ENCODE measurements at places on chromosomes 7 and 10. TPM values are rescaled to one million over a fixed set of nuclear protein-coding genes. Genes with fewer than 3 reads are reported as not detected.

ANKRD22 gene
- 15.5 TPM for total RNA-seq

TMEM168 gene
- 14.6 TPM for total RNA-seq

CALCR gene
- total RNA-seq, result 0.05 TPM

TWNK gene
- total RNA-seq, result 9.1 TPM

CHN2 gene
- total RNA-seq, result 5.9 TPM

CLEC5A gene
- total RNA-seq, result 0.57 TPM

GRCh38 chr10:31977440-31978155 is 49.0 kb upstream of the ARHGAP12 start:
- H3K27ac ChIP-seq, result no peak overlapping the region
- H3K36me3 ChIP-seq, result no peaks in the 10 kb centered on the region
- no peak overlapping the region for H3K4me3 ChIP-seq
- no peaks in the 10 kb centered on the region for H3K4me1 ChIP-seq

- H3K27ac ChIP-seq, result no peak overlapping the region
- H3K4me1 ChIP-seq, result no peaks in the 10 kb centered on the region
- H3K27me3 ChIP-seq, result no peaks in the 10 kb centered on the region
- no peak for DNase-seq
- H3K36me3 ChIP-seq, result peaks cover 43% of the 10 kb centered on the region
- H3K4me3 ChIP-seq, result no peak overlapping the region
Observed at GRCh38 chr10:102010961-102011360, 45.0 kb downstream of the ARMH3 start.

DNA sequence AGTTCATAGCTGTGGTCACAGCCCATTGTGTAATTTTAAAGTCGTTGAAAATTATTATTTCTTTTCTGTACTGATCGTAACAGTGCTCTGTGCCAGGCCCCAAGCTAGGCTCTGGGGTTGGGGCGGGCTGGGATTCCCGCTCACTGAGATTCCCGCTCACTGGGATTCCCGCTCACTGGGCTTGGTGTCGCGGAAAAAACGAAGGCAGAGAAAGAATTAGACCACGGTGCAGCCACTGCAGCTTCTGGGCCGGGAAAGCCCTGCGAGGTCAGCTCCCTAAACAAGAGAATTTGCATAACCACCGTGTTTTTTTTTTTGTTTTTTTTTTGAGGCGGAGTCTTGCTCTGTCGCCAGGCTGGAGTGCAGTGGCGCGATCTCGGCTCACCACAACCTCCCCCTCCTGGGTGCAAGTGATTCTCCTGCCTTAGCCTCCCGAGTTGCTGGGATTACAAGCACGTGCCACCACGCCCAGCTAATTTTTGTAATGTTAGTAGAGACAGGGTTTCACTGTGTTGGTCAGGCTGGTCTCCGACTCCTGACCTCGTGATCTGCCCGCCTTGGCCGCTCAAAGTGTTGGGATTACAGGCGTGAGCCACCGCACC is 31.2 kb downstream of the FOXK1 start:
- no peak overlapping the region for H3K27ac ChIP-seq
- no peak overlapping the region for H3K4me3 ChIP-seq
- no peak for DNase-seq
- H3K27me3 ChIP-seq, result no peaks in the 10 kb centered on the region

DNA sequence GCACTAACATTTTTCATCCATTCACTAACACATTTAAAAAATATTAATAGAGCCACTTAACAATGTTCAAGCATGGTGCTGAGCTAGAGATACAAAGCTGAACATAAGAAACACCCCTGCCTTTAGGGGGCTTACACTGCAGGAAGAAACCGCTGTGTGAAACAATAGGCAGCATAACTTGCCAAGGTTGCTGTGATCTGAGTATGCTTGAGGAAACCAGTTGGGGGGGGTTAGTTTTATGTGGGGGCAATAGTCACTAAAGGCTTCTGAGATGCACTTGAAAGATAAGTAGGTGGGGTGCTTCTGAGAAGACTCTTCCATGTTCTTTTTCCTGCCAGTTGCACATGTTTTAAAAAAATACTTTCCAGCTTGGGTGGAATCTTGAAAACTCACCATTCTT is 2.8 kb downstream of the RBM17 start:
- H3K4me1 ChIP-seq, result peaks cover 21% of the 10 kb centered on the region
- no peak overlapping the region for H3K27ac ChIP-seq
- peak; percentile 78 for DNase-seq

GRCh38 chr10:63744060-63744941 is 223.1 kb downstream of the REEP3 start:
- no peak for DNase-seq
- no peak overlapping the region for H3K4me3 ChIP-seq
- H3K27ac ChIP-seq, result no peak overlapping the region
- H3K36me3 ChIP-seq, result no peaks in the 10 kb centered on the region
- no peaks in the 10 kb centered on the region for H3K27me3 ChIP-seq

DNA sequence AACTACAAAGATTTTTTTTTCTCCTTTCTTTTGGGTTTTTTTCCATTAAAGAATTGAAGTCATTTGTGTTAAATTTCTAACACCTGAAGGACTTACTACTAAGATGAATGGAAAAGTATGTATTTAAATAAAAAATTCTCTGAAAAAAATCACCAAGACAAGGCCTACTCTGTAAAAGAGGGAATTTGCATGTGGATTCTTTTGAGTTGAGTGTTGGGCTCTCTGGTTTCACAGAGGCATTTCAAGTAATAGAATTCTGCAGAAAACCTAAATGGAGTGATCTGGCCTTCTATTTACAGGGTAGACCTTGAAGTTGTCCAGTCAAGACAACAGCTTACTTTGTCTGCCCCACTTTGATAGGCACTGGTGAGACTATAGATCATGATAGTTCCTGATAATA is 4.1 kb downstream of the LRRC17 start:
- no peaks in the 10 kb centered on the region for H3K27me3 ChIP-seq
- H3K36me3 ChIP-seq, result no peaks in the 10 kb centered on the region
- H3K4me3 ChIP-seq, result no peak overlapping the region
- no peak for DNase-seq
- H3K27ac ChIP-seq, result no peak overlapping the region

DNA sequence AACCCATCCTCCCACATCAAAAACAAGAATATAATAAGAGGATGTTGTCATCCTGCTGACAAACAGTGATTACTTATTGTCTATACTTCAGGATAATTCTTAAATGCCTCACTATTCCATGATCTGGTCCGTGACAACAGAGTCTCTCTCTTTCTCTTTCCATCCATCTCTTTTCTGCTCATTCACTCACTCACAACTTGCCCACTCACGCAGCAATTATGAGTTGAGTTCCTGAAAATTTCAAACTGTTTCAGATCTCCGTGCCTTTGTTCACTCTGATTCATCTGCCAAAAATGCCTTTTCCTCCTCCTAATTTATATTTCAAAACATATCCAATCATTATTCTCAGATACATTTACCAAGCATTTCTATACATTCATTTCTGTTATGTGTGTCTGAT is 1.4 kb downstream of the OR6B1 start:
- DNase-seq, result no peak
- no peak overlapping the region for H3K27ac ChIP-seq
- H3K36me3 ChIP-seq, result no peaks in the 10 kb centered on the region
- no peaks in the 10 kb centered on the region for H3K27me3 ChIP-seq

DNA sequence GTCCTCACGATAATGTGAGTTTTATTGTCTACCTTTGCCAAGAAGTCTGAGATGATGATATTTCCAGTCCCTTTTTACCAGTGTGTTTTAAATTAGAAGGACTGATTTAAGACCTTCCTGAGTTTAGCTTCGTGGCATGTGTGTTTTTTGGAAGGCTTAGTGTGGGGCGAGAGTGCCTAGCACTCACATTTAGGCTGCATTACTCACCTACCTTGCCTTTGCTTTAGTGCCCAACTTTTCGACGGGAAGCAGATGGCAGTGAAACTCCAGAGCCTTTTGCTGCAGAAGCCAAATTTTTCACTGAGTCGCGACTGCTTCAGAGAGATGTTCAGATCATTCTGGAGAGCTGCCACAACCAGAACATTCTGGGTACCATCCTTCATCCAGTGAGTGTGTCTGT is 50.9 kb downstream of the SND1 start:
- H3K4me3 ChIP-seq, result no peak overlapping the region
- H3K27ac ChIP-seq, result no peak overlapping the region
- no peak for DNase-seq

GRCh38 chr10:3085785-3086567 is 18.6 kb downstream of the PFKP start:
- no peak overlapping the region for H3K27ac ChIP-seq
- H3K4me3 ChIP-seq, result no peak overlapping the region
- no peaks in the 10 kb centered on the region for H3K27me3 ChIP-seq

DNA sequence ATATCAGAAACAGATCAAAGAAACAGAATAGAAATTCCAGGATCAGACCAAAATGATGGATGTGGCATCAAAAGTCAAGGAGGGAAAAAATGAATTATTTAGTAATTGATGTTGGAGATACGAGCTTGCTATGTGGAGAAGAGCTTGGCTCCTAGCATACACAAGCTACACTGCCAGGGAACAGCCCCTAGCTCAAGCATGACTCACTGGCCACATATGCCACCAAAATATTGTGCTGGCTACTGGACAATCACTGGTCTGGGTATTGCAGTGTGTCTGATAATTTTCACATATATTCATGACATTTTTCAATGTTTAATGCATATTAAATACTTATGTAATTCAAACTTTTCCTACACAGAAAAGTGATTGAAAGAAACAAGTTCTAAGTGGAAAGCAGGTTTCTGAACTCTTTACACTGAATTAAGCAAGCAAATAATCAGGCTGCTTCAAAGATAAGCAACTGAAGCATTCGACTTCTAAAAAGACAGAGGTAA is 59.3 kb downstream of the OAT start:
- no peaks in the 10 kb centered on the region for H3K27me3 ChIP-seq
- H3K4me1 ChIP-seq, result peaks cover 8% of the 10 kb centered on the region
- DNase-seq, result no peak
- H3K36me3 ChIP-seq, result no peaks in the 10 kb centered on the region
- no peak overlapping the region for H3K4me3 ChIP-seq

- H3K27me3 ChIP-seq, result no peaks in the 10 kb centered on the region
- no peak for DNase-seq
- H3K36me3 ChIP-seq, result no peaks in the 10 kb centered on the region
- no peak overlapping the region for H3K27ac ChIP-seq
- H3K4me1 ChIP-seq, result no peaks in the 10 kb centered on the region
Observed at GRCh38 chr10:109358325-109358724, 565.0 kb downstream of the XPNPEP1 start.

DNA sequence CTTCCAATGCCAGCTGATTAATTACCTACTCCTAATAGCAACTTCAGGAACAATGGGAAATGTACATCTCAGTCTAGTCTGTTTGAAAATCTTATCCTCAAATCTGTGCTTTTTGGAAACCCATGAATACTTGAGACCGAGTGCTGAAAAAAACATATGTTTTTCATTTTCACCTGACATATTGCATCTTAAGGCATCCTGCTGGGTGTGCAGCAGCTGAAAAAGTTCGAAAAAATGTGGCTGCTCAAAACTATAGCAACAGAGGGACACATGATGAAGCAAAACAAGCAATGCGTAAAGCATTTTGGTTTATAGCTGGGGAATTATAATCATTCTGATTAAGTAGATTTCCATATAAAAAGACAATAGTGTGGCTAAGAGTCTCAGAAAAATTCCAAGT is 218.0 kb downstream of the CREB5 start:
- DNase-seq, result no peak
- no peak overlapping the region for H3K27ac ChIP-seq
- no peak overlapping the region for H3K4me3 ChIP-seq
- no peaks in the 10 kb centered on the region for H3K27me3 ChIP-seq
- no peaks in the 10 kb centered on the region for H3K36me3 ChIP-seq

- DNase-seq, result no peak
- H3K27me3 ChIP-seq, result no peaks in the 10 kb centered on the region
- peaks cover 3% of the 10 kb centered on the region for H3K36me3 ChIP-seq
- no peak overlapping the region for H3K4me3 ChIP-seq
- peaks cover 17% of the 10 kb centered on the region for H3K4me1 ChIP-seq
- H3K27ac ChIP-seq, result peak overlapping the region; percentile 41
Observed at GRCh38 chr7:102064361-102065025, 222.2 kb upstream of the SH2B2 start.

GRCh38 chr7:36155811-36156361 is 2.8 kb downstream of the EEPD1 start:
- peaks cover 39% of the 10 kb centered on the region for H3K4me1 ChIP-seq
- H3K36me3 ChIP-seq, result no peaks in the 10 kb centered on the region
- no peaks in the 10 kb centered on the region for H3K27me3 ChIP-seq
- H3K27ac ChIP-seq, result no peak overlapping the region
- H3K4me3 ChIP-seq, result peak overlapping the region; percentile 17

- H3K27me3 ChIP-seq, result no peaks in the 10 kb centered on the region
- no peak overlapping the region for H3K27ac ChIP-seq
- H3K4me1 ChIP-seq, result no peaks in the 10 kb centered on the region
- peaks cover 24% of the 10 kb centered on the region for H3K36me3 ChIP-seq
Observed at GRCh38 chr7:128011131-128011661, 20.0 kb downstream of the LRRC4 start.

GRCh38 chr10:133257489-133258065 is 19.1 kb downstream of the ADAM8 start:
- no peaks in the 10 kb centered on the region for H3K36me3 ChIP-seq
- no peak overlapping the region for H3K4me3 ChIP-seq
- H3K27me3 ChIP-seq, result no peaks in the 10 kb centered on the region
- no peak overlapping the region for H3K27ac ChIP-seq
- no peak for DNase-seq

DNA sequence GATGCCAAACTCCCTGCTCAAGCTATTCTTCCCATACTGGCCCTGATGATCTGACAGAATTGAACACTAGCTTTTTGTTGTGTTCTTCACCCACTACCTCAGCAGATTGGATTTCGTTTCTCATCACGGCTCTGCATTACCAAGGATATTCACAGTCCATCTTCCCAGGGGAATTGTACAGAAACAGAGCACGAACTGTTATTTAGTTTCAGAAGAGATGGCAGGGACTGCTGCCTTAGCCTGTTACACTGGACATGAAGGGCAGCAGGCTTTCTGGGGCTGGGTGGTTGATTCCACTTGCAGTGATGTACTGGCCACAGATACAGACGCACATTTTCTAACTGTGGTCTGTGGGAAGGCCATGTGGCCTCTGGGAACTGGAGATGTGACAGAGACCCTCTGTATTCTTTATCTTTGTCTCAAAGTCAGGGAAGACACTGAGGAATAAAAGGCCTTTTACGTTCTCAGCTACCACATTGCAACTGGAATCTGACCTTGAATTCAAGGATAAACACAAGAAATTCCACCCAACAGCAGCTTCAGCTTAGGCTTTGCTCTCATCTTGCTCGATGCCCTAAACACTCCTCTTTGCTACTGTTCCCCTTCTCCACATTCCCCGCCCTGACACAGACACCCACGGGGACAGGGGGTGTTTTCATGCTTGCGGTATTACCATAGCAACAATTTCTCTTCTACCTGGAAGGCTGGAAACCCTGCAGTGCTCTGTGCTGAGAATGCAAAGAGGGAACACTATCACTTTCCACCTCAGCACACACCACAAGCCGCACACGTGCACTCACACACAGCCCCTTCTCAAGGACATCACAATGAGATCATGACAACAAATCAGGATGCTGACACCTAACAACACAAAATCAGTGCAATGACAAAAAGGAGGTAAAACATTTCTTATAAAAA is 81.7 kb downstream of the RNF216 start:
- H3K27me3 ChIP-seq, result no peaks in the 10 kb centered on the region
- peak overlapping the region; percentile 75 for H3K27ac ChIP-seq
- H3K36me3 ChIP-seq, result peaks cover 10% of the 10 kb centered on the region
- no peak for DNase-seq
- H3K4me3 ChIP-seq, result no peak overlapping the region
- H3K4me1 ChIP-seq, result peaks cover 52% of the 10 kb centered on the region

GRCh38 chr7:154965014-154965413 is 37.9 kb downstream of the PAXIP1 start:
- no peak overlapping the region for H3K27ac ChIP-seq
- H3K36me3 ChIP-seq, result peaks cover 88% of the 10 kb centered on the region
- H3K4me1 ChIP-seq, result peaks cover 3% of the 10 kb centered on the region
- no peak for DNase-seq
